ENCODE measurements at places on chromosomes 4 and X.

GRCh38 chr4:54840430-54840829 is 182.7 kb downstream of the KIT start:
- no peak for DNase-seq

DNA sequence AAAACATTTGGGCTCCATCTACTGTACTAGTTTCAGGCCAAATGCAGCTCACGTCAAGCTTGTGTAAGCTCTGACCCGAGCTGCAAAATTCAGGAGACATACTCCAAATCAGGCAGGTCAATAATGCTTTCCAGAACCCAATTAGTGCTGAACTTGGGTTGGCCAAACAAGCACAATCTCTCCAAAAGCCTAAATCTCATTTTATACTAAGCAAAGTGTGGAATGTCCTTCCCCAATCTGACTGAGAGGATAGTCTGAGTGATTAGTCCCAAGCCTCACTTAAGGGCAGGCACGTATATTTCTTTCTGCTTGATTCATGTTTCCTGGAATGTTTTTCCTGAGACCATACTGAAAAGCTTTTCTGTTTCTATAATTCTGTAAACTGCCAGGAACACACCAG is 79.9 kb downstream of the NKX6-1 start:
- DNase-seq, result no peak

GRCh38 chrX:148322906-148323305 is 177.5 kb upstream of the AFF2 start:
- no peak for DNase-seq

DNA sequence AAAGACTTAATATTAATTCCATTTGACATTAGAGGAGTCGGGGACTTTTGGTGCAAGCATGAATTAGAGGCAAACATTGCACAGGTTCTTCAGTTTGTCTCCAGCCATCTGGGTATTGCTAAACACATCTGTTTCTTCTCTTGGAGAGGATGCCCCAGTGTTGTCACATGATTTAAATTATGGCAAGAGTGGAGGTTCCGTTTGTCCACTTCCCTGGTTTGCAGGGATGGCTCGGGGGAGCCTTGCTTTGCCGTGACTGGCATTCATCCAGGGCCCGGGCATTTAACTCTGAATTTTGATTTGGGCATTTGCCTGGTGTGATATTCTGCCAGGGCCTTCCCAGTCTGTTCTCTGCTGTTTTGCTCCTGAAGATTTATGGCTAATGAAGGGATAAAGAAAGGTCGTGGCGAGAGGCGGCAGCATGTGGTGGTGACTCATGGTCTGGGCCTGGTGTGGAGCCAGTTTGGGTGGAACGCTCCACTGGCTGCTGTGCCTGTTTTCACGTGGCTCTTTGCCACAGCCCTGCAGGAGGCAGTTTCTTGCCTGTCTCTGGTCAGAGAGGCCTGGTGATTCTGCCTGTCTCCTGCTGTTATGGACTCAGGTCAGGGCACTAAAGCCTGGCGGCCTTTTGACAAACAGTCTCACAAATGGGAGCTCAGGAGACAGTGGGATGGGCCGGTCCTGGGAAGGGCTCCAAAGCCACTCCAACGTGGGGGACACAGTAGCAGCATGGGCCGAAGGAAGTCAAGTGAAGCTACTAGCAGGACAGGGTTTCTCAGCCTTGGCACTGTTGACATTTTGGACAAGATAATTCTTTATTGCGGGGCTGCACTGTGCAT is 99.4 kb upstream of the PGRMC2 start:
- peak; percentile 82 for DNase-seq

DNA sequence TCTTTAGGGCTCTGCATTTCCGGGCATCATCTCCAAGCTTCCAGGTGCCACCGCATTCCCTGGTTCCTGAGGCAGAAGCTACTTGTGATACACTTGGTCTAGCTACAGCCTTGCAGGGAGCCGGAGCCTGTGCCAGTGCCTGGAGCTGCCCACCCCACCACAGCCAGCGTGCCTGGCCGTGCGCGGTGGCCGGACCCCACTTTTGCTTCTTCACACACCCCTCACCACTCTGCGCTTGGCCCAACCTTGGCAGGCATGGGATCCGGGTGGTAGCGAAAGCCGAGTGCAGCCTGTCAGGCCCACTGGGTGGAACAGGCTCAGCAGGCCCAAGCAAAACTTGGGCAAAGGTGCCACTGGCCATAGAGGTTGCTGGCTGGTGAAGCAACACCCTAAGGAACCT is 823.7 kb downstream of the GLUD2 start:
- no peak for DNase-seq

- DNase-seq, result no peak
Measured at GRCh38 chr4:139642364-139642763, 23.3 kb upstream of the MGST2 start.

DNA sequence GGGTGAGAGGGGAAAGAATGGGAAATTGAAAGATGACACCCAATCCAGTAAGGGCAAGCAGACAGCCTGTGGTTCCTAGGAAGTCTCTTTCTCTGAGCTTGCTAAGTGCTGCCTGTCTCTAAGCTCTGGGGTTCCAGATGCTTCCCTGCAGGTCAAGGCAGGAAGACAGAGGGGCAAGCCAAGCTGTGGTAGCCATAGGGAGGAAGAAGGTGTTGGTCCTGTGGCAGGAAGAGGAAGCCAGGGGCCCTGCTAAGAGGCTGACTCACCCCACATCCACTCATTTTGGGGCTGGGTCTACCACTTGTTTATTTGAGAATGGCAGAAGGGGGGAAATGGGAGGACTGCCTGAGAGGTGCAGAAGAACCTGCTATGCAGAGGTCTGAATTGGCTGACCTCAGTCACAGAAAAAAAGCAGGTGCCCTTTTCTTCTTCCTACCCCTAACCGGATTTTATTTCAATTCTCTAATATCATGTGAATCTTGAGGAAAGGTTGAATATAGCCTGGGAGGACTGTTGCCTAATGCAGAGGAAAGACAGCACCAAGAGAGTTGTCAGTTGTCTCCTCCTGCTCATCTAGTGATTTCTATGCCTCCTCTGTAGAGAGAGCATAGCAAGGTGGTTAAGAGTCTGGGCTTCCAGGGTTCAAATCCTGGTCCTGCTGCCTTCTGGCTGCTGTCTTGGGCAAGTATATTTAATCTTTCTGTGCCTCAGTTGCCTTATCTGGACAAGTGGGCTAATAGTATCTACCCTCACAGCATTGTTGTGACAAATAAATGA is 27.4 kb downstream of the HOPX start:
- no peak for DNase-seq

DNA sequence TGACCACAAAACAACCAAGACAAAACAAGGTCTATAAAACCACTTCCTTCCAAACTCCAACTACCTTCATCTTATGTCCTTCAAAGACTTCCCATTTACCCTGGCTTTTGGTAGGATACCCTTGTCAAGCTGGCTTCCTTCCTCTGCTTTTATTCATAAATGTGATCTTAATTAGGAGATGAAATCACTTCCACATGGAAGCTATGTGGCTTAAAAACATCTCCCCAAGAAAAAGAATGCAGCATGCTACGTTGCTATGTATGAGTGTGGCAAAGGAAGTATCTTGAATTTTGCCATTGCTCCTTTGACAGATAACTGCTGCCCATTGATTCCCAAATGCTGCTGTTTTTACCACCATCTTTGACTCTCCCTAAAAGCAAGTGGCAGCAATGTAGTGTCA is 46.4 kb upstream of the VEGFD start:
- no peak for DNase-seq

DNA sequence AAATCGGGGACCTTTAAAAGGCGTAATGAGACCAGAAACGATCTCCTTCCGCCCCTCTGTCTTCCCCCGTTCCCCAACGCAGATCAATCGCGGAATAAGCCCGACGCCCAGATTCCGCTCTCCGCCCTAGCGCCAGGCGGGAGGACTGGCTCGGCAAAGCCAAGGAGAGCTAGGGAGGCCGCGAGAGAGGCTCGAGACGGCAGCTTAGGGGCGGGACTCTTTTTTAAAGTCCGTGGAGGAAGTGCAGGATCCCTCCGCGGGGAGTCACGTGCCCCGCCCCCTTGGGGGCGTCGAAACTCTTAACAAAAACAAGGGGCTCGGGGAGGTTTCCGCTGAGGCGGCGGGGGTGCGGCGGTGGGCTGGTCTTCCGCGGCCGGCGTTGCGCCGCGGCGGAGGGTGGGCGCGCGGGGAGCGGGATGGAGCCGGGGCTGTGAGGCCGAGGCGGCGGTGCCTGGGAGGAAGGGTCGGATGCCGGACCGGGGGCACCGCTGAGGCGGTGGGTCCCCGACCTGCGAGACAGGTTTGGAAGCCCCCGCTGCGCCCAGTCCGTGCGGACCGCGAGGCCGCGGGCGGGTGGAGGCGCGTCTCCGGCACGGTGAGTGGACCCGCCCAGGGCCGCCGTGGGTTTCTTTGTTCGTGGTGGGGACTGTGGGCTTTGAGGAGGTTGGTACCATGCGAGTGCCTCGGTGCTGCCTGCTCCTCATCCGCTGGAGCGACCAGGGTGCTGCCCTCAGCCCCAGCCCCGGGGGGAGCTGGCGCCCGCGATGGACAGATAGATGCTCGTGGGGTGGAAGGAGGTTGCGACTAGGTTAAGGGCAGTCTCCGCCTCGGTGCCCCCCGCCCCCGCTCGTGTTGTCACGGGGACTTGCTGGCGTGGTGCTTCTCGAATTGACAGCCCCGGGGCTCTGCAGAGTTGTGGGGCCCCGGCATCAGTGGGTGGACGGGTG is at the start of gene CCNG2:
Gene CCNG2, plus strand, starts transcription at position 296 of the 947 bp plus-strand sequence. CDS start 1,326 bp downstream, outside the sequence.
- DNase-seq, result peak; percentile 90

DNA sequence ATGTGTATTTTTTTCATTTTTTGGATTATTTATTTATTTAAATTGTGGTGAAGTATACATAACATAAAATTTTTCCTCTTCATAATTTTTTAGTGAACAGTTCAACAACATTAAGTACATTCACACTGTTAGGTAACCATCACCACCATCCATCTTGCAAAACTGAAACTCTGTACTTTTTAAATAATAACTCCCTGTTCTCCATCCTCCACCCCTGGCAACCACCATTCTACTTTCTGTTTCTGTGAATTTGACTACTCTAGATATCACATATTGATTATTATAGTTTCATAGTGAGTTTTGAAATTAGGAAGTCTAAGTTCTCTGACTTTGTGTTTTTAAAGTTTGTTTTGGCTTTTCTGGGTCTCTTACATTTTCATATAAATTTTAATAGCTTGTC is 89.3 kb upstream of the STX18 start:
- no peak for DNase-seq

- peak; percentile 26 for DNase-seq
Measured at GRCh38 chrX:39984191-39984956, 113.4 kb downstream of the BCOR start.

GRCh38 chr4:182695009-182695408 is 222.2 kb downstream of the DCTD start:
- DNase-seq, result no peak

- DNase-seq, result no peak
Measured at GRCh38 chrX:113390531-113390930, 549.9 kb upstream of the AMOT start.

GRCh38 chr4:147310312-147310711 is 170.6 kb upstream of the EDNRA start:
- DNase-seq, result no peak

GRCh38 chrX:53481816-53482465 is 47.8 kb upstream of the HSD17B10 start:
- DNase-seq, result peak; percentile 40

GRCh38 chr4:20075248-20075871 is 176.3 kb upstream of the SLIT2 start:
- DNase-seq, result no peak

GRCh38 chr4:38785901-38786402 is 3.2 kb upstream of the TLR10 start:
- no peak for DNase-seq

DNA sequence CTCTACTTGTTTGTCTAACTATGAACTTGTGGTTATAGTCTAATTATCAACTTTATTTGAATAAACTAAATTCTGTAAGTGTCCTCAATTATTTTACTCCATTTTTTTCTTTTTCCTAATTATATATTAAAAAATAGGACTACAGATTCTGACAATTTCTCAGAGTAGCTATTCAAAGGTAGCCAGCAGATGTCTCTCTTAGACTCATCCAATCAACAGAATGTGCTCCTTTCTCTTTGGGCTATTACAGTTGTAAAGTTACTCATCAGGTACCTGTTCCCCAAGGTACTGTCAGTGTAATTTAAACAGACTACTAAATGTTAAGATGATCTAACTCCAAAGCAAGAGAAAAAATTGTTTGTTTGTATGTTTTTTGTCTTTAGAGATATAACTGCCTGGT is 248.6 kb downstream of the PCDH18 start:
- DNase-seq, result peak; percentile 6

DNA sequence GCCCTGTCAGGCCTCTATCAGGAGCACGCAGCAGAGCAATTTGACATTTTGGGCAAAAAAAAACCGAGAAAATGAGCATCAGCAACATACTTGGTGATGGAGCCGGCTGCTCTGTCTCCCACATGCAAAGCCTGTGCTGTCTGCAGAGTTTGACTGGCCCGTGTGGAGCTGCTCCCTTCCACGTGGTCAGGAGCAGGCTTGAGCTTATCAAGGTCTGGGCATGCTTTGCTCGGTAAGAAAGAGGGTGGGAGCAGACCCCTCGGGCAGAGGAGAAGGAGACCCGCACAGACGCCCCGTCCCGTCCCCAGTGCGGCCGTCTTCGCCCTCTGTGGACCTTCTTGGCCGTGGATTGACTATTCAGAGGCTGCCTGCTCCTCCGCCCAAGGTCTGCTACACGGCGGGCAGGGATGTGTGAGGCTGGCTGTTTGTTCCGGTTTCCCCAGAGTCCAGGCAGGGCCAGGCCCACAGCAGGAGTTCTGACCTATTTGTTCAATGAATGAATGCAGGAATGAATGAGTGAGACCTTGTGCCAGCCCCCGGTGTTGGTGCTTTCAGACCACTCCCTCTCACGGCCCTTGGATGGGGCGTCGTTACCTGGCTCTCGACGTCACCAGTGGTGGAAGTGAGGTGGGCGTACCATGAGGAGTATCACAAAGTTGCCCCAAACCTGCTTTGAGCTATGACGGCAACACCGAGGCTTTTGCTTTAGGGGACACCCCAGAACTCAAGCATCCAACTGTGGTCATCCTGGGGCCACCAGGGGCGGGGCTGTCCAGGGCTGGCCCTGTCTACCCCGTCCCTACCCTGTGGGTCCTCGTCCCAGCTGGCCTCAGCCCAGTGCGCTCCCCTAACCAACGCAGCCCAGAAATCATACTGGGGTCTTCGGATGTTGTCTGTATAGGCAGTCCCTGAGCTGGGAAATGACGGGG is 54.7 kb upstream of the ADRA2C start:
- DNase-seq, result no peak

- peak; percentile 61 for DNase-seq
Measured at GRCh38 chrX:53071604-53072417, 10.4 kb upstream of the TSPYL2 start.

- no peak for DNase-seq
Measured at GRCh38 chr4:6123116-6123515, 77.2 kb downstream of the JAKMIP1 start.

- DNase-seq, result no peak
Measured at GRCh38 chrX:85561231-85561630, 181.8 kb upstream of the POF1B start.

- DNase-seq, result no peak
Measured at GRCh38 chr4:8229331-8229975, 30.4 kb downstream of the SH3TC1 start.

GRCh38 chr4:15719506-15719905 is 16.6 kb downstream of the BST1 start:
- DNase-seq, result no peak

- DNase-seq, result peak; percentile 7
Measured at GRCh38 chr4:105147016-105147552, 408 bp downstream of the TET2 start.

GRCh38 chrX:22742174-22742573 is 257.6 kb upstream of the DDX53 start:
- DNase-seq, result no peak

GRCh38 chr4:138665851-138666250 is 349.7 kb upstream of the NOCT start:
- DNase-seq, result no peak

- DNase-seq, result no peak
Measured at GRCh38 chr4:185307136-185307950, 88.4 kb downstream of the LRP2BP start.

GRCh38 chrX:1388651-1389050 is 3.3 kb downstream of the SLC25A6 start:
- no peak for DNase-seq
